ENCODE measurements at places on chromosomes 7 and 10. TPM values are rescaled to one million over a fixed set of nuclear protein-coding genes. Genes with fewer than 3 reads are reported as not detected.

DNA sequence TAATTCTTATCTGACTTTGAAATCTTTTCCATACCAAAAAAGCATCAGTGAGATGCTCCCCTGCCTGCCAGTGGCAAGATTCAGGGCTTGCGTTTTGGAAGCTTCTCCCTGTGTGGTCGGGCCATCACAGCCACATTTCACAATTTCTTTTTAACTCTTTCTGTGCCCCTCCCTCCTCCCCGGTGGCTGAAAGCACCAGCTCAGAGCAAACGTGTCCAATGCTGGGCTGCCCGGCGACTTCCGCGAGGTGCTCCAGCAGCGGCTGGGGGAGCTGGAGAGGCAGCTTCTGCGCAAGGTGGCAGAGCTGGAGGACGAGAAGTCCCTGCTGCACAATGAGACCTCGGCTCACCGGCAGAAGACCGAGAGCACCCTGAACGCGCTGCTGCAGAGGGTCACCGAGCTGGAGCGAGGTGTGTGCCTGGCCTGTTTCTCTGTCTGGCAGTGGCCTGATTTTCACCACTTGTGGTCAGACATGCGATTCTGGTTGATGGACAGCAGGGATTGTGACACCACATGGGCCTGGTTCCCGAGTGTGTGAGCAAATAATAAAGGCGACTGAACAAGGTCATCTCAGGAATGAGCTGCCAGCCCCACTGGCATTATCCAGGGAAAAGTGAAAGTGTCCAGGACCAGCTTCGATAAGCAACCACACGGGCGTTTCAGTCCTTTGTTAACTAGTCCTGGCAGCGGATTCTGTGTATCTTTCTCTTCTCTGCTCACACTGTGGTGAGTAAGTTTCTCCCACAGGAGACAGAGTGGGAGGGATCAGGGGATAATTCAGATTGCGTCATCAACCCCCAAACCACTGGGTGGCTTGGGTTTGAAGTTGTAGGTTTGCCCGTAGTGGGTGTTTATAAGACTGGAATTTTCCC, 2.6 kb downstream of the NPTX2 start:
- no peak for DNase-seq

DNA sequence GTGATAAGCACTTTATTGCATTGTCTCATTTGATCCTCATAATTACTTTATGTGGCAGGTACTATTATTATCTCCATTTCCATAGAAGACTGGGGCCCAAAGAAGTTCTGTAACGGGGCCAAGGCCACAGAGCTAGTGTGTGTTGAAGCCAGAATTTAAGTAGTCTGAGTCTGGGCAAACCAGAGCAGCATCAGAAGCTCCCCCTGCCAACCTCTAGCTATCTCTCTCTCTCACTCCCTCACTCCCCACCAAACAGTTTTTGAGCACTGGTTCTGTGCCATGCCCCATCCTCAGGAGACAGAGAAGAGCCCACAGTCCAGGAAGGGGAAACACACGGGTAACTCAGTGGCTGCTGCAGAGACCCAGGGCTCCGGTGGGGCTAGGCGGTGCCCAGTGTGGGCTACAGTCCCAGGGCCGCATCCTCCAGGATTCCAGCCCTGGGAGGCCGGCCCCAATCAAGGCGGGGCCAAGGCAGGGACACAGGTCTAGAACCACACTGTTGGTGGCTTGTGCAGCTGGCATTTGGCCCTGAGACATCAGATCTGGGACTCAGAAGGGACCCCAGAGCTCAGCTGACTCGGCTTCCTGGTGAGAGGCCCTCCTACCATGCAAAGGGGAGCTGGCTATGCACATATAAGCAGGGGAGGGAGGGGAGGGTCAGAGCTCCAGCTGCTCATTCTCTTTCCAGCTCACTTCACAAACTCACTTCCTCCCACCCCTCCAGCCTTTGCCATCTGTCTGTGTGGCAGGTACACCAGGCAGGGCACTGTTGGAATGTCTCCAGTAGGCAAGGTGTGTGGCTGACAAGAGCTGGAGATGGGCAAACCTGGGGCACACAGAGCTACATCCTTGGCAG, 34.4 kb downstream of the COL13A1 start:
- DNase-seq, result no peak

- DNase-seq, result no peak
Observed at GRCh38 chr10:29007748-29008610, 280.9 kb upstream of the LYZL1 start.

GRCh38 chr10:3645406-3645805, 139.6 kb downstream of the KLF6 start:
- DNase-seq, result no peak

GRCh38 chr10:93062514-93063143, 2.0 kb downstream of the CYP26C1 start:
- no peak for DNase-seq

DNA sequence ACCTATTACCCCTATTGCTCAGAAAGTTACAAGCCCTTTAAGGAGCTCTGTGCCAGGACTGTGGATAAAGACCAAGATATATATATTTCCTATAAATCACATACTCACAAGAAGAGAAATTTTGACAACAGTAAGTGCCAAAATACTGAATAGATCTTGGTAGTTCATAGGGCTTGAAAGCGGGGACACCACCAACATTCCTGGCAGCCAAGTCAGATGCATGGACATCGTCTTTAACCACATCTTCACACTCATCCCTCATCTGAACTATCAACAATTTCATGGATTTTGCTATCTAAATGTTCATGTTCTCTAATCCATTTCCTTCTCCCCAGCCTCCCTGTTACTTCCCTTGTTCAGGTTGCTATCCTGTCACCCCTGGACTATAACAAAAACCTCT, 67.5 kb upstream of the LRRC17 start:
- no peak for DNase-seq

DNA sequence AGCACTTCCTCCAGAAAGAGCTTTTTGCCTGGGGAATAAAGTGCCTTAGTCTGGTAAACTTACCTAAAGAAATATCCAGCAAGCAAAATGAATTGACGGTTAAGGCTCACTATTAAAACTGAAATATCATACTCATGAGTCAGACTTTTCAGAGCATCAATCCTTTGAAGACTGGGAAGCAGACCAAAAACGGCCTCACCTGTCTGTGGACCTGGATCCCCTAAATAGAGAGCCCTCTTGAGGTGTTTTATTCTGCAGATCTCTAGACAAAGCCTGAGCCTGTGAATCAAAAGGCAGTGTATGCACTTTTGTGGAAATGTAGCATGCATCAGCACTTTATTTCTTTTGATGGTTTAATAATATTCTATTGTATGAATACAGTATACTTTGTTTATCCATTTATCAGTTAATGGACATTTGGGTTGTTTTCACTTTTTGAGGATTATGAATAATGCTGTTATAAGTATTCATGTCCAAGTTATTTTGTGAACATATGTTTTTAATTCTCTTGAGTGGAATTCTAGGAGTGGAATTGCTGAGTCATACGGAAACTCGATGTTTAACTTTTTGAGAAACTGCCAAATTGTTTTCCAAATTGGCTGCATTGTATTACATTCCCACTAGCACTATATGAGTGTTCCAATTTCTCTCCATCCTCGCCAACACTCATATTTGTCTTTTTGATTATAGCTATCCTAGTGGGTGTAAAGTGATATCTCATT, 449.0 kb upstream of the IGFBP3 start:
- DNase-seq, result peak; percentile 97

TFEC gene
- polyA plus RNA-seq, result 1.2 TPM

- no peak for DNase-seq
Observed at GRCh38 chr7:90530263-90530662, 60.8 kb downstream of the PTTG1IP2 start.

- DNase-seq, result no peak
Observed at GRCh38 chr7:75850235-75850634, 28.6 kb upstream of the RHBDD2 start.

DNA sequence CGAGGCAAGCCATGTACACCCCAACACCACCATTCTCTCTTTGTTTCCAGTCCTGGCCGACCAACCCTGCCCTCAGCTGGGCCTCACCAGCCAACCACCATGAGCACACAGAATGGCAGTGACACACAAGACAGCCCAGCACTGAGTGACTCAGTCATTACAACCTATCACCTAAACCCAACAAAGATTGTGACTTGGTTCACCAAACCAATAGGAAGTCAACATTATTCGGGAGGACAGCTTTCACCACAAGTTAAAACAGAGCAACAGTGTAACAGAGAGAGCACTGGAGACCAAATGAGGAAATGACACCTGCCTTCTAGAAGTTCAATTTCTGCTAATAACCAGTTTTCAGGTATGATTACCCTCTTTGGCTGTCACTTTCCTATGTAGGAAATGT, 72.1 kb downstream of the DNMBP start:
- DNase-seq, result no peak

NXPH1 gene
- not detected for polyA plus RNA-seq

CACNA2D1 gene
- polyA plus RNA-seq, result 131 TPM

DNA sequence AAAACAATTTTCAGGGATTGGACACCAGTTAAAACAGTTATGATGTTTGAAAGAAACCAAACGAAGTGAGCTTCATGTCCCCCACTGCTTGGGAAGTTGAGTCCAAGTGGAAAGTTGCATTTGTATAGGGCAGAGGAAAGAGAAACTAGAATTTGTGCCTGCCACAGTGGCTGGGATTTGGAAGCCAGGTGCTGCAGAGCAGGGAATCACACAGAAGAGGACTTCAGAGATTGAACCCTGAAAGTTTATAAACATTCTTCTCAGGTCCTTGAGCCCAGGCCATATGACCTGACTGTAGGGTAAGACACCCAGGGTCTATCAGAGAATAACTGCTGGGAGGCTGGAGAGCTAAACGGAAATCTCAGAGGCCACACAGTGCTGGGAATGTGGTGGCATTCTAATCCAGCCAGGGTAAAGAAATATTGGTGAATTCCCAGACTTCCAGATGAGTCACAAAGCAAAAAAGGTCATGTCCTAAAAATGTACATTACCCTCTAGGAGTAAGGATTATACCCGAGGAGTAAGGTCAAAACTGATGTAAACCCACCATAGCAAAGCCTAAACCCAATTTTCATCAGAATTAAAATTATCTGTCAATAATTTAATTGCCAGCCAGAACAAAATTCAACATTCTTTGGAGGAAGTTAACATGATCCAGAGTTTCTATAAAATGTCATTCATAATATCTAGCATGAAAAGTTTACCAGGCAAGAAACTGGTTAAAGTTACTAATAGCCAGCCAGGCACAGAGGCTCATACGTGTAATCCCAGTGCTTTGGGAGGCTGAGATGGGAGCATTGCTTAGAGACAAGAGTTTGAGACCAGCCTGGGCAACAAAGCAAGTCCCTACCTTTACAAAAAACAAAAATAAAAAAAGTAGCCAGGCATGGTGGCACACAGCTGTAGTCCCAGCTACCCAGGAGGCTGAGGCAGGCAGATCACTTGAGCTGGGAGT, 31.2 kb downstream of the TOMM7 start:
- DNase-seq, result no peak

GRCh38 chr7:29274146-29275017, 79.8 kb downstream of the CHN2 start:
- DNase-seq, result no peak

FLNC gene
- polyA plus RNA-seq, result 642 TPM

MORN4 gene
- 4.2 TPM for polyA plus RNA-seq

GRCh38 chr7:40599836-40600235, 465.0 kb downstream of the SUGCT start:
- DNase-seq, result no peak

GRCh38 chr10:60430017-60430416, 40.3 kb upstream of the ANK3 start:
- no peak for DNase-seq

DNA sequence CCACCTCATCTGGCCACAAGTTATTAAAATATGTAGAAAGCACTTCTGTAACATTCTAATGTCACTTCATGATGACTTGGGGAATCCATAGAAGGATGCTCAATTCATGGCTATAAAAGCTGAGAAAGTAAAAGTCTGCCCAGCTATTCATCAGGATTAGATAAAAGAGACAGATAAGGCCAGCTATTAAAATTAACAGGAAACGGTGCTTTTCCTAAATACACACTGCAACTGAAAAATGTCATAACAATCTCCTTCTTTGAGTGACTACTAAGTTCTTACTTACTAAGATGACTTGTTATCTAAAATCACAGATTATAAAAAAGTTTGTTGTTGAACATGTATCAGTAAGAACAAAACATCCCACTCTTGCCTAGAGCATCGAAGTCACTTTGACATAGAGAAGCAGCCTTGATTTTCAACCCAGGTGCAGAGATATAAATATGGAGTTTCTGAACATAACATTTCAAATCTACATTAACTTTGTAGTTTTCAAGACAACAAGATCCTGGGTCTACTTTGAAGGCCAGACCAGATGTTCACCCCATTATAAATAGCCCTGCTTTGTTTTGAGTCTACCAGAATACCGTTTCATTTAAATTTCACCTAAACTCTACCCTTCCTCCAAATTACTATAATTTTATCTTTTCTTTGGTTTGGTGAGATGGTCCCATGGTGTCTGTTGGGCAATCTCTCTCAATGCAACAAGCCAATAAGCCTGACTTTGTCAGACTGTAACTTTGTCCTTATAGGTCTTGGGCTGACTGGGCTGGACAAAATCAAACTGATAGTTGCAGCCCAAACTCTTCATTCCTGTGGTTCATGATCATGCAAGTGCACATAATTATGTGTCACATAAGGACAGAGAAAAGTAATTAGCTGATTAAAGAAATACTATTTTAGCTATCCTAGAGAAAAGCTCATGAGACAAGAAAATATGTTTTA, 24.0 kb downstream of the HYCC1 start:
- no peak for DNase-seq

OR9A4 gene
- polyA plus RNA-seq, result not detected

GRCh38 chr10:9311702-9312499, 1257.4 kb downstream of the GATA3 start:
- no peak for DNase-seq

PNLIPRP1 gene
- not detected for polyA plus RNA-seq

GRCh38 chr7:99831595-99831994, 3.8 kb downstream of the CYP3A43 start:
- no peak for DNase-seq

- DNase-seq, result no peak
Observed at GRCh38 chr10:19302117-19302516, 253.5 kb downstream of the MALRD1 start.

GIMAP8 gene
- polyA plus RNA-seq, result 6.1 TPM

DNA sequence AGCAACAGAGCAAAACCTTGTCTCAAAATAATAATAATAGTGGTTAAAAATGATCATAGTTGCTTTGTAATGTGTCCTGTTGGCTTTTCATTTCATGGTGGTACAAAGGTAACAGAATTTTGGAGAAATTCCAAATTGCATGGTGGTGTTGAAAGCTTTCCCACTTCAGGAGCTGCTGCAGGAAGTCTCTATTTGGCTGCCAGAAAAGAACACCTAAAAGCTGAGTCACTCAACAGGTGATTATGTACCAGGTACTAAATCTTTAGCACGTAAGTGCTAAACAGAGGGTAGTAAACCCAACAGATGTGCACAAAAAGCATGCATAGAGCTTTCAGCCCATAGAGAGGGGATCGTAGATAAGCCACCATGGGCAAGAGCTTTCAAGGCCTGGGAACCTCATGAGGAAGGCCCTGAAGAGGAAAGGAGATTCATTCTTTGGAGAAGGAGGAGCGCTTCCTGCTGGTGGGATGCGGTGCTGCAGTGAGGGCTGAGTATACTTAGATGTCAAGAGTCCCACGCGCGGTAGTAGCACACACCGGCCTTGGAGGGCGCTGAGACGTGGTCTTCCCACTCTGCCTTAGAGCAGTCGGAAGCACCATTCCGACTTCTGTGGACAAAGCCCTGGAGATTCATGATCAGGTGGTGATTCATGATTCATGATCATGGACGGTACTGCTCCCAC, 118.7 kb downstream of the RALA start:
- DNase-seq, result no peak
